T-helper 2 cell treated with Interferon-gamma antibody and Interleukin-4, amounts not matched to agents 5 μg/mL and 100 μg/mL, for 36 hours (primary cell): ENCODE measurements at places on chromosomes 12 and 14.

GRCh38 chr12:47868552-47869031 is 36.2 kb downstream of the VDR start:
- DNase-seq: peak; percentile 57

GRCh38 chr12:114678028-114678427 is 5.9 kb downstream of the TBX3 start:
- DNase-seq: no peak

- DNase-seq: no peak
These were observed 17.4 kb downstream of the FOXN3 start for GRCh38 chr14:89399594-89400068.

DNA sequence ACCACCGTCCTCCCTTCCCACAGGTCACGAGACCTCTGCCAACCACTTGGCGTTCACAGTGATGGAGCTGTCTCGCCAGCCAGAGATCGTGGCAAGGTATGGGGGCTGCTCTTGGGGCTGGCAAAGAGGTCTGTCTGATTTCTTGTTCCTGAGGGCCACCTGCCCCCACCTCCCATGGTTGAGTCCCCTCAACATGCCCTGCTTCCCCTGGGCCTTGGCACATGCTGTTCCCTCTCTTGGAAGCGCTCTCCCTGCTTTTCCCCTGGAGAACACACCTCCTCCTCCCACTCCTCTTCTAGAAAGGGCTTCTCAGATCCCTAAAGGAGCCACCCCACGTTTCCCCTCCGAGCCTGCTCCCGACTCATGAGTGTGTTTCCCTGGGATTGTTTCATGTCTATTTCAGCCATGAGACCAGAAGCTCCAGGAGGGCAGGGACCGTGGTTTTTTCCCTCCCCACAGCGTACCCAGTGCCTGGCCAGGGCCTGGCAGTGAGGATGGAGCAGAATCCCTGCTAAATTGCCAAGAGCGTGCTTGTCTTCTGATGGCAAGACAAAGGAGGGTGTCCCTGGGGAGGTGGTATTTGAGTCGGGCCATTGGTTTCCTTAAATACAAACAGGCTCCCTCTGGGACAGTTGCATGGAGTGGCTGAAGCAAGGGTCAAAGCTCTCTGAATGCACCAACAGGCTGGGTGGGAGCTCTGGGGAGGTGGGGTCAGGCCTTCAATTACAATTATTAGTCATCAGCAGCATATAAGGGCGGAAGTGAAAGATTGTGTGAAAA is 34.1 kb downstream of the CYP46A1 start:
- no peak for DNase-seq

GRCh38 chr14:101590062-101590461 is 28.8 kb downstream of the DIO3 start:
- no peak for DNase-seq

DNA sequence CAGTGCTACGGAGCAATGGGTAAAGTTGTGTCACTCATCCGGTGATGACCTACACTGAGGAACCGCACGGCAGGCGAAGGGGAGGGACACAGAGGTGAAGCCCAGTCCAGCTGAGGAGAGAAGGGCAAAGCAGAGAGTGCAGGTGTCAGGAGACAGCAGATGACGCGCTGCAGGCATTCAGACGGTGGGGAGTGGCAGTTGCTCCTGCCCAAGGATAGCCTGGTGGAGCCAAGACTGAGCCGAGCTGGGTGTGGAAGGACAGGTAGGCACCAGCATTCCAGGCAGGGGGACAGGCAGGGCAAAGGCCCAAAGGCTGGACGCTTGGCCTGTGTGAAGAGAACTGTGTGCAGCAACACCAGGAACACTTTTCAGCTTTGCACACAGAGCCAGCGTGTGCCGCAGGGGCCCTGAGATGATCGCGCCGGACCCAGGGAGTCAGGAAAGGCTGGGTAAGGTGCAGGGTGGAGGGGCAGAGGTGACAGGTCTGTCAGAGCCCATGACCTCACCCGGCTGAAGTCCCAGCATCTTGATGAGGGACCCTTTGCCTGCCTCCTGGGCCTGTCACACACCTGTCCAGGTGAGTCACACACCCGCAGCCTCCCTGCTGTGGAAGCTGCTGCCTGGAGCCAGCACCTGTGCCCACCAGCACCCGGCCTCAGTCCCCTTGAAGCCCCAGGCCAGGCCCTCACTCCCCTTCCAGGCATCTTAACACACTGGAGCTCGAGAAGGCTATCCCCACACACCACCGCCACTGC is 48.4 kb downstream of the TSPAN11 start:
- no peak for DNase-seq

DNA sequence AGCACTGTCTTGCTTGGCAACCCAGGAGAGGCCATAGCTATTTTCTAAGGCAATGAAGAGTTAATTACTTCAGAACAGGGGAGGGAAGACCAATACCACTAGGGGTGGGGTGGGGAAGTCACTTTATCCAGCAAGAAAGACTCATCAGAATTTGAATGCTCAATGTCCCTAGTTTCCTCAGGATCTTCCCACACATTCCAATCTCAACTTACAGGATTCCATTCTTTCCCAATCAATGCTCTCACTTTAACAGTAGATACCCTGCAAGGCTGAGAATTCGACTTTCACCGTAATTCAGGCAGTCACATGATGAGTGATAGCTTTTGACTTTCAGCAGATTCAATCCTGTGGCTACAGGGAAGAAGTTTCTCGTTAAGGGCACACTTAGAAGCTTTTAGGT is 526.6 kb upstream of the SEL1L start:
- DNase-seq: no peak

- no peak for DNase-seq
These were observed 208.8 kb downstream of the VRK1 start for GRCh38 chr14:97005934-97006333.

DNA sequence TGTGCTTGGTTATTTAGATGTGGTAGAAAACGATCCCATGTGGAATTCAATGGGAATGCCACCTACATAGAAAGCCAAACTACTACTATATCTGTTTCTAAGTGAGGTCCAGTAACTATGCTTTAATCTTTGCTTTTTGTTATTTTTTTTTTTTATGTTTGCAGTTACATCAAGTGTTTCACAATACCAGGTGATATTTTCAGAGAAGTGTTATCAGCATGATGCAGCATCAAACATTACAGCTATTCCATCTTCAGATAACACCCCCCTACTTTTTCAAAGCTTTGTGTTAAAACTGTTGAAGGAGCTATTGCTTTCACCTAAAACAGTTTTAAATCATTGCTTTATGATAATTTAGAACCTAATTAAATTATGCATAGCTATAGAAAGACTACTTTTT is 163.8 kb upstream of the SLC16A7 start:
- DNase-seq: no peak

DNA sequence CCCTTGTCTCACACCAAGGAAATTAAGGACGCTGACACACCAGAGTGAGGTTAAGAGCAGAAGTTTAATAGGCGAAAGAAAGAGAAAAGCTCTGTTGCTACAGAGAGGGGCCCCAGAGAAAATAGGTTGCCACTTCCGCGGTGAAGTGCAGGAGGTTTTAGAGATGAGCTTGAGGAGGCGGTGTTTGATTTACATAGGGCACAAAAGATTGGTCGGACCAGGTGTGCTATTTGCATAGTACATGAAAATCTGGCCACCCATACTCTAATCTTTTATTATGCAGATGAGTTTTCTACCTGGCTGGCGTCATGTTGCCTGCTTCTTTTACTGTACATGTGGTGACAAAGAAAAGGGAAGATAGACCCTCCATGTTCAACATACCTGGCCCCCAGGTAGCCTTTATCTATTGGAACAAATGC is 23.3 kb upstream of the MYF6 start:
- DNase-seq: no peak

- DNase-seq: no peak
These were observed 238.3 kb downstream of the GALC start for GRCh38 chr14:87754520-87755223.

DNA sequence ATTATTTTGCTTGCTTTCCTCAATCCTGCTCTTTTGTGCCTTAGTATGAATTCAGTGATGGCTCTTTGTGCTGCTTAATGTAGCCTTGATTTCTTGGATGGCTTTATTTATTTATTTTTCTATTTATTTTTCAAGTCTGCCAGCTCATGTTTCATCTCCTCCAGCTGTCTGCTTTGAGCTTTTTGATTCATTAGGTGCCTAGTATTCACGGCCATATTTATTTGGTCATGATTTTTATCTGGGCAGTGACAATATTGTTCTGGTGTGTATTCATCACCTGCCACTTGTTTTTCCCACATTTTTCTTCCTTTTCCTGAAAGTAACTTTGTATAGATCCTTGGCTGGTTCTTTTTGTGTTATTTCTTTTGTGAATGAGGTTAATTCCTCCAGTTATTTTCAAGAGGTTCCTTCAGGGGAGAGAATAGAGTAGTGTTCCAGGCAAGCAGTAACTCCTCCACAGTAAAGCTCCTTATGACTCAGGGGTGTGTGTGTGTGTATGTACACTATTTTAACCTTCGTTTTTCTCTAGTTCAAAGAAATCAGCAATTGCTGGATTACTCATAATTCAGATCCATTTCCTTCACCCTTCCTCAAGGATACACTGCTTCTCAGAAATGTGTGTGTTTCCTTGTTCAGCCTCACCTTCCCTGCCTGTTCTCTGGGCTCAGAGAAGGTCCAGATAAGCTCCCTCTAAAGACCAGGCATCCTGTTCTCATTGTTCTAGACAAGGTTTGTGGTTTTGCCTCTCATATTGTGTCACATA is 51.6 kb upstream of the PMCH start:
- DNase-seq: no peak

DNA sequence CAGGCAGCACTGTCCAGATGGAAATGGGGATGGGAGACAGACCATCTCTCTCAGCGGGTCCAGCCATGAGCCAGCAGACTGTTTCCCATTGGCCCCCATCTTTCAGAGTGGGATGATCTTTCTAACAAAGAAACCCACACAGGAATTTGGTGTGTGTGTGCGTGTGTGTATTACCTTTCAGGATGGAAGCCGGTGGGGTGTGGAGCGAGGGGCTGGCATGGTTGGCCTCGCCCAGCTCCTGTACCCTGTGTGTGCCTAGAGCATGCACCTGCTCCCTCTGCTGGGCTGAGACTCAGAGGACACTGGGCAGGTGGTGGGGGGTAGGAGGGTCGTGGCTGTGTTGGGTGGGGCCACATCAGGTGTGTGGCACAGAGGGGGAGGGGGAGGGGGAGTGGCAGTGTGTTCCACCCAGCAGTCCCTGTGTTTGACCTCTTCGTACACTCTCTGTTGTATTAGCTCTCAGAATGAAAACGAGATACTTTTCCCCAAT is 33.0 kb upstream of the TSPAN9 start:
- DNase-seq: no peak

DNA sequence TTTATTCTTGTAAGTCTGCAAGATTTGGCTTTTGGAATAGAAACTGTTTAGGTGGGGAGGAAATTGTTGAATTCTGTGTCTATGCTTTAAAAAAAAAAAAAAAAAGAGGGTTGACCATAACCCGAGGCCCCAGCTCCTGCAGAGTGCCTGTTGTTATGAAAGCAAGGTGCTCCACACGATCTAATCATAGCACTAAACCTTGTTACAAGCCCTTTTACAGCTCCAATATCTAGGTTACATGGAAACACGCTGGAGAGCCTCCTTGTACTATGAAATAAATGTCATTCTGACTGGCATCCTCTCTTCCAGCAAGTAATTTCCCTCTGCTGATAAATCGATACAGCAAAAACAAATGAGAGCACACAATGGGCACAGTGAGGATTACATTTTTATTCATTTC is 303.1 kb upstream of the SOX5 start:
- no peak for DNase-seq

GRCh38 chr12:58285551-58285950 is 344.2 kb downstream of the ATP23 start:
- DNase-seq: no peak

GRCh38 chr12:90253674-90254181 is 545.1 kb upstream of the ATP2B1 start:
- peak; percentile 25 for DNase-seq

GRCh38 chr12:128388461-128389000 is 121.6 kb downstream of the TMEM132C start:
- DNase-seq: no peak

DNA sequence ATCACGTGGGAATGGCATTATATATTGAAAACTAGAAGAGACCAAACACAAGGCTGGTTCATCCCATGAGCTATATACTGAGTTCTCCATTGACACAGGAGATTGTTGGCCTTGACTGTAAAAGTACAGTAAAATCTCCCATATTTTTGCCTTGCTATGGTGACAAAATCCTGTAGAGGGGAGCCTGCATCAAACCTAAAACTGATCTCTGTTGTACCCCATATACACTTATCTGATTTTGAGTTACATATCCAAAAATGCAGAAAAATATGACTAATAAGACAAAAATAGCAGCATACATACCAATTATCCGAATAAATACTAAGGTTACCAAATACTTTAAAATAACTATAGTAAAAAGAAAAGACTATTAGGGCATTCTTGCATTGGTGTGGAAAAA is 60.4 kb downstream of the TMTC3 start:
- DNase-seq: no peak

GRCh38 chr12:12811343-12811742 is 1.8 kb upstream of the DDX47 start:
- no peak for DNase-seq

DNA sequence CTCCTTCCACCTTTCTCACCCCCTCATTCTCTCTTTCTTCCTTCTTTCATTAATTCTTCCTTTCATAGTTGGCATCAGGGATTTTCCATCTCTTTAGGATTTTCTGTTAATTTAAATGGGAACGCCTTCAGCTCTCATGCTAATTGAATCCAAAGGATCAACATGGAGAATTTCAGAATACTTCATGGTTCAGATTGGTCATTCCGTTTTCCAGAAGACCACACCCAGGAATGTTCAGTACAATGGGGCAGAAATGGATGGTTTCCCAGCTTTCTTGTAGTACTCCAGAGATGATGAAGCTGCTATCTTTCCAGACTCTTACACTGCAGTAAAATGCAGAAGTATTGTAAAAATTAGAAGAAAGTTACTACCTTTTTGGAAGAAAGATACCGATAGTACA is 440.0 kb downstream of the DAD1 start:
- DNase-seq: no peak

DNA sequence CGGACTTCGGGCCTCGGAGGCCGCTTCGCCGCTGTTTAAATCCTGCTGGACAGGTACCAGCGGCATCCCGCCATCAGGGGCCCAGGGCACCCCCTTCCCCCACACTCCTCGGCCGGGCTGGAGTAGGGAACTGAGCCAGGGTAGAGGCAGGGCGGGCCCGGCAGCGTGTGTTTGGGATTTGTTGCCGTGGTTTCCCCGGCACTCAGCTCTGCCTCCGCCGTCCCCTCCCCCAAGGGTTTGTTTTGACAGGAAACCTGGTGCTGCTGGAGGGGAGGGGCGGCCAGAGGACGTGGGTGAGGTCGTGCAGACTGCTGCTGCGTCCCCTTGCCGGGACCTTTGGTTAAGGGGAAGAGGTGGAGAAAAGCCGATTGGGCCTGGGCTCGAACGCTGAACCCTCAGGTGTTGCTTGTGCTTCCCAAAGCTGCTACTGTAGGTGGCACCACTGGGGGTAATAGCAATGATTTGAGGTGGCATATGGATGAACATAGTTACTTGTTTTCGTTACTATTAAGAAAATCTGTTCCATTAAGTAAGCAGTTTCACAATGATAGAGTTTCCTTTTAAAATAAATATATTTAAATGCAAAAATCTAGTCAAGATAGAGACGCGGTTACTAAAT is 778 bp downstream of the TCP11L2 start:
- peak; percentile 66 for DNase-seq

- no peak for DNase-seq
These were observed 6.1 kb upstream of the ALDH1L2 start for GRCh38 chr12:105090361-105090760.

- DNase-seq: no peak
These were observed 26.7 kb upstream of the WSCD2 start for GRCh38 chr12:108102363-108102762.
